Stimulated activated CD8-positive, alpha-beta memory T cell treated with anti-CD3 and anti-CD28 coated beads, Interleukin-7, amount 100 ng/mL, for 1 hour (primary cell): ENCODE measurements at places on chromosomes 7 and 10.

GRCh38 chr10:128481152-128481840, 355.1 kb upstream of the MKI67 start:
- no peak for DNase-seq

DNA sequence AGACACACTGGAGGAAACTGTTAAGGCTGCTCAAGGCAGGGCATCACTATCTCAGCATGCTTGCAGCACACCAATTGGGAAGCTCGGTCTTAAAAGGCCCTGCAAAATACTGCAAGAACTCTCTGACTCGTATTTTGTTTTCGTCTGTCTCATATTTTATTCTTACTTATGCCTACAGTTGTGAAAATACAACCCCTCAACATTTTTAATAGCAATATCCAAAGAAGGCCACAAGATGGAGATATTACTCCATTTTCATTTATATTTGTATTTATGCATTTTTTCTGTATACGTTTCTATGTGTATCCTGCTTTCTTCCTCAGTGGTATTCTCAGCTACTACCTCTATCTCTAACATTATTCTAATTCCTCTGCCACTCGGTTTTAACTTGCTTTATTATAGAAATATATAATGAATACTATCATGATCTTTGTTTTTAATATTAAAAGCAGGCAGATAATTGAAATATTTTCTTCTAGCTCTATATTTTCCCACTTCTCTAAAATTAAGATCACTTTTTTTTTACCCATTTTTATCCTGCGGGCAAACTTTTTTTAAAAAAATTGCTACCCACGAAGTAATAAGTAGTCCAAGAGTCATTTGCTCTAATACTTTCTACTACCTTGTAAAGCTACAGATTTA, 10.0 kb downstream of the DNAJC1 start:
- no peak for DNase-seq

DNA sequence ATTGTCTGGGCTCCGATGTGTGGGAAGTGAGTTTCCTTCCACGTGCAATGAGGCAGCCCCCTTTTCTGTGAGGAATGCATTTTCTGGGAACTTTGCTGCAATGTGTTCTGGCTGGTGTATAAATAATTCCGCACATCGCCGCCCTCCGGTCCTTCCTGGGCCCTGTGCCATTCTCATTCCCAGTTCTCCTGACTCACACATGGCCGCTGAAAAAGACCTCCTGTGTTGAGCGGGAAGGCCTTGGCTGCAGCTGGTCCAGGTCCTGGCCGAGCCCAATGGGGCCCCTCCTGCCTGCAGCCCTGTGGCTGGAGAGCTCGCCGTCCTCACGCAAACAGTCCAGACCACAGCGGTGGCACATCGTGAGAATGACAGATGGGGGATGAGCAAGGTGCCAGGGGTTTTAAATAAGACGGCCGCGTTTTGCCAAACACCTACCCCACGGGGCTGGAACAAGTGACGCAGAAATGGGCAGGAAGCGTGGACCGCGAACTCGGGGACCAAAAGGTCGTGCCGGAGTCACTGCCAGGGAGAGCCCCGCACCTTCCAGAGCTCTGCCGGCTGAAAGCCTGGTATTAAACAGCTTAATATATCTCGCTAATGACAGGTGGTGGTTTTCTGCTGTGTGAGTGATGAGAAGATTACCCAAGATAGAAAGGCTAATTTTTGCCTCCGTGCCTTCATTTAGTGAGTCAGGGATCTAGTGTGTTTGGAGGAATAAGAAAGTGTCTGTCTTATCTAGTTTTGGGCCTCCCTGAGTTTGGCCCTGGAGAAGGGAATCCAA, 37.0 kb downstream of the FAM20C start:
- DNase-seq = no peak

DNA sequence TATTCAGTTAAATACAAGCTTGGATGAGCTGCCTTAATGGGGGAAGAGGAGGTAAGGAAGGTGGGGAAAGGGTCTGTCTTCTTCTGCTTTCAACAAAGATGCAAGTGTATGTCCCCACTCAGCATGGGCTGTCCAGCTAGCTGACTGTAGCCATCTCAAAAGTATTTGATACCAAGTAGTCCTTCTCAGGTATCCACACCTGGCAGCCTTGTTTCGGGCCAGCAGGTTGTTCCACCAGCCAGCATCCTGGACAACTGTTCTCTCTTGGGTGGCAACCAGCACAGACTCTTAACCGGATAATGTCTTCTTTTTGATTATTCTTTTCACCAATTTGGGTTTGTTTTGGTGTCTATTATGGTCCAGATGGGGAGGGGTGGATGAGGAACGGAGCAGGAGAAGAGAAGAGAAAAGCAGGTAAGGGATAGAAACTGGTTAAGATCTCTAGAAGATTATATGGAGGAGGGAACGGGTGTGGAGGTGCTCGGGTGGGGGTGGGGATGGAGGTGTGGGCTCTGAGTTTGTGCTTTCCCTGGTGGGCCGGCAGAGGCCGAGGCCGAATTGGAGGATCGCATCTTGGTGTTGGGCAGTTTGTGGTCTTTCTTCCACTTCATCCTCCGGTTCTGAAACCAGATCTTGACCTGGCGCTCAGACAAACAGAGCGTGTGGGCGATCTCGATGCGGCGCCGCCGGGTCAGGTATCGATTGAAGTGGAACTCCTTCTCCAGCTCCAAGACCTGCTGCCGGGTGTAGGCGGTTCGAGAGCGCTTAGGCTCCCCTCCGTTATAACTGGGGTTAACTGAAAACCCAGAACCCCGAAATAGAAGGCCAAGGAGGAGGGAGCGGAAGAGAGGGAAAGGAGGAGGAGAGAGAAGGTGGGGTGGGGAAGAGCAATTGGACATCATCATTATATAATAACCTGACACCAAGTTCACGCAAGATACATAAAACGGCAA, 1.5 kb downstream of the HOXA4 start:
- no peak for DNase-seq

- no peak for DNase-seq
Measured at GRCh38 chr10:45144326-45145070, 143.8 kb downstream of the ZNF22 start.

GRCh38 chr10:5971886-5972285, 5.5 kb downstream of the IL15RA start:
- no peak for DNase-seq

GRCh38 chr10:113497198-113497597, 55.7 kb upstream of the HABP2 start:
- DNase-seq = no peak

DNA sequence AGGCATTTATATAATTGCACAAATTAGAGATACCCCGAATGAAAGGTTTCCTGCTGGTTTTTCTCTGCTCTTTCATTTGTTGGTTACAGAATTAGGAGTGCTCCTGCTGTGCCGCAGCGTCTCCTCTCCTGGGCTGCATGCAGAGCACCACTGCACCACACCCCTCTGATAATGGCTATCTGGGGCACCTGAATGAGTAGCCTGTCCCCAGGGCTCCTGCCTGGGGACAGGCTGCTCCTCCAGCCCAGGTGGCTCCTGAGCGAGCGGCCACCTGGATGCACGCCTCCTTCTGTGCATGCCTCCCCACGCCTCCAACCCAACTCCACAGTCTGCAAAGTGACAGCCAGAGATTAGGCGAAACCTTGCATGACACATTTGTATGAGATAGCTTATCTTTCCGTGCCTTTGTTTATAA, 242.6 kb upstream of the FZD8 start:
- no peak for DNase-seq

DNA sequence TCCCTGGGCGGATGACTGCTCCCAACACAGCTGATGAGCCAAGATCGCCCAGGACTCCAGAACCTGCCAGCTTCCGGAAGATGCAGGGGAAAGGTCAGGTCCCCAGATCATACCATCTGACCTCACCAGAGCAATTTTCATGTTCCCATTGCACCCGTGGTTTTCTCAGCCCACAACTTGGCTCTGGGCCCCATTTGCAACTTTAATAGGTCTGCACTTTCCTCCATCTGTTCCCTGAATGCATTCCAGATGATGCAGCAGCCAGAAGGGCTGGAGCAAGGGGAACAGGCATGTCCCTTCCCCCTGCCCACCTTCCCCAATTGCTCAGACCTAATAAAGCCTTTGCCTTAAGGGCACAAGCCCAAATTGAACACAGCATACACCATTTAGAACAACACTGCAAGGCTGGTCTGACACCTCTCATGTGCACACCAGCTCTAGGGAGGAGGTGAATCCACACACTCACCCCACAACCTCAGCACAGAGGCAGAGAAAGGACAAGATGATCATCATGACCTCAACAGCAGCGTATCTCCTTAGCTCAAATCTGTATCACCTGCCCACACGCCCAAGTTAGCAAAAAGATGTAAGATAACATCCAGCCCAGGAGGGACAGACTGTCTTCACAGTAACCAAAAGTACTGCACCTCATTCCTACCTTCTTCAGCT, 87.5 kb downstream of the PLXNA4 start:
- DNase-seq = no peak

- DNase-seq = no peak
Measured at GRCh38 chr7:24381894-24382505, 98.0 kb downstream of the NPY start.

DNA sequence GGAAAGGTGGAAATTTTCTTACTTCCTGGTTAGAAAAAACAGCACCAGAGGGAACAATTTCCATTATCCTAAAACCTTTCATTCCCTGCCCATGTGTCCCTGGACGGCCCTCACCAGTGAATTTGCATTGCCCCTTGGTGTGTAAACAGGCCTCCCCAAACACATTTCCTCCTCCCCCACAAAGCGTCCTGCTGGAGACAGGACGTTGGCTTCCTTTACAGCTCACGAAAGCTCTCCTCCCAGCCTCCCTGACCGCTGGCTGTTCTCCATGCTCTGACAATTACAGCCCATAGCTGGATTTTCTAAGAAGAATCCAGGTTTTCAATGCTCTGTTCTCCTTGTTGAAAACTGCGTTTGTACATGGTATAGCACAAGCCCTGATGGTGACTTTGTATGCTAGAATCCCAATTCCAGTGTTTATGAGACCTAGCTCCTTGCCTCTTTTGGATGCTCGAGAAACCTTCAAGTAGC, 724.2 kb upstream of the CELF2 start:
- no peak for DNase-seq

DNA sequence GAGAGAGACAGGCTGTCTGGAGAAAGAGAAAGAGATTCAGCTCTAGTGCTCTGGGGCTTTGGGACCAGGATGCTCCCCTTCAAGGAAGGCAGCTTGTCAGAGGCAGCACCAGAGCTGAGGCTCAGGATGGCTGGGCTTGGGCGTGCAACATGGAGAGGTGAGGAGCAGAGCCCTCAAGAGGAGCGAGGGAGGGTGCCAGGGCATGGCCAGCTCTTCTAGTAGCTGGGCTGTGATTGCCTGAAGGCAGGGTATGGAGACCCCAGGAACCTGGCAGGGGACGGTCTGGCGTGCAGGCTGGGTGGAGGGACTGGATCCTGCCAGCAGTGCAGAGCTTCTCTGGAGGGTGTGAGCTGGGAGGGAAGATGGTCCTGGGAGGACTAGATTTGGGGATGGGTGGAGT, 40.2 kb downstream of the ANTXRL start:
- DNase-seq = no peak

GRCh38 chr10:74118804-74119203, 31.8 kb downstream of the AP3M1 start:
- no peak for DNase-seq

DNA sequence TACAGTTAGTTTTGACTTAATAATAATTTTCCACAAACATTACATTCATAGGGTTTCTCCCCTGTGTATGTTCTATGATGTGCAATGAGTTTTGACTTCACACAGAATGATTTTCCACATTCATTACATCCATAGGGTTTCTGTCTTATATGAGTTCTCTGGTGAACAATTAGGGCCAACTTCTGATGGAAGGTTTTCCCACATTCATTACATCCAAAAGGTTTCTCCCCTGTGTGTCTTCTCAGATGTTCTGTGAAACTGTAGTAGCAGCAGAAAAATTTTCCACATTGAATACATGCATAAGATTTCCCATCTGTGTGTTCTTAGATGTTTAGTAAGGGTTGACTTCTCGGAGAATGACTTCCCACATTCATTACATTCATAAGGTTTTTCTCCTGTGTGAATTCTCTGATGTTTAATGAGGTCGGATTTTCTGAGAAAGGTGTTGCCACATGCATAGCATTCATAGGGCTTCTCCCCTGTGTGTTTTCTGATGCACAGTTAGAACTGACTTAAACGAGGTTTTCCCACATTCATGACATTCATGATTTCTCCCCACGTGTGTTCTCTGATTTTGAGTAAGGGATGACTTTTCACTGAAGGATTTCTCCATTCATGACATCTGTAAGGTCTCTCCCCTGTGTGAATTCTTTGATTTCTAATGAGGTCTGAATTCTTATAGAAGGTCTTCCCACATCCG, 118.5 kb downstream of the ZNF33B start:
- DNase-seq = no peak

GRCh38 chr10:3948843-3949242, 163.8 kb upstream of the KLF6 start:
- peak; percentile 41 for DNase-seq

DNA sequence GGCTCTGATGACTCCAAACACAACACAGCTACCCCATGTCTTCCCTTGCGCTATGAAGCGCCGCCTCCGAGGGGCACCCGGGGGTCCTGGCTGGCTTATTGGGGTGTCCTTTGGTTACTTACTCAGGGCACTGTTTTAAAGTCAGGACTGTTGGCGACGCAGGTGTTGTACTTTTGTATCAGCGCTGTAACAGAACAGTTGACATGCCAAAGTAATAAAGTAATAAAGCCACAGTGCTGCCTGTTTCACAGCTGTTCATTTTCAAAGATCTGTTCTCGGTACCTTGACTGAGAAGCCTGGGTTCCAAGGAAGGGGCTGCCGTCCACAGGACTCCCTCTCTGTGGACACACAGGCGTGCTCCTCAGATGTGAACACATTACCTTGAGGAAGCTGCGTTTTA, 64.1 kb downstream of the WDR37 start:
- DNase-seq = no peak

DNA sequence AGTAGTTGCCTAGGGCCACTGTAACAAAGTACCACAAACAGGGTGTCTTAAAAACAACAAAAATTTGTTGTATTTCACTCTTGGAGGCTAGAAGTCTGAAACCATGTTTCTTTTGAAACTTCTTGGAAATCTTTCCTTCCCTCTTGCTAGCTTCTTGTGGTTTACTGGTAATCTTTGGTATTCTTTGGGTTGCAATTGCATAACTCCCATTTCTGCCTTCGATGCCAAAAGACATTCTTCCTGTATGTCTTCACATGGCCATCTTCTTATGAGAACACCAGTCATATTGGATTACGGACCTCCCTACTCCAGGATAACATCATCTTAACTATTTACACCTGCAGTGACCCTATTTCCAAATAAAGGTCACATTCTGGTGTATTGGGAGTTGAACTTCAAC, 357.4 kb downstream of the PPP1R3A start:
- DNase-seq = no peak
